NCI-H187 (cell line): ENCODE measurements at places on chromosomes 1 and 21.

- DNase-seq = no peak
These were observed 30.7 kb upstream of the IL20 start for GRCh38 chr1:206834711-206835110.

GRCh38 chr1:174777262-174777661 is 222.5 kb upstream of the CACYBP start:
- DNase-seq = no peak

DNA sequence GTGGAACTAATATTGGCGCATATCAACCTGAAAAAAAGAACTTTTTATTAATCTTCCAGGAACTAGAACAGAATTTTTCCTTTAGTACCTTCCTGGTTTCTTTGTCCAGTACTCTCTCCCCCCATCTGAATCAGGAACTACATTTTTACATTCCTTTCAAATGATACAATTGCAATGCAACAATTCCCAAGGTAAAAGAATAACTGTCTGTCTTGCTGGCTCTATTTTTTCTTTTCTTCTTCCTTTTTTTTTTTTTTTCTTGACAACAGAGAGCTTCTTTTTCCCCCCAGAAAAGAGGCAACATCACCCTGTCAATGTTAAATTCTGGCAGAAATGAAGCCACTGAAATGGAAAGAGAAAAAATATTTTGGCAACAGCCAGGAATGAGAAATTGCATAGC is 4.5 kb upstream of the CD101 start:
- DNase-seq = no peak

DNA sequence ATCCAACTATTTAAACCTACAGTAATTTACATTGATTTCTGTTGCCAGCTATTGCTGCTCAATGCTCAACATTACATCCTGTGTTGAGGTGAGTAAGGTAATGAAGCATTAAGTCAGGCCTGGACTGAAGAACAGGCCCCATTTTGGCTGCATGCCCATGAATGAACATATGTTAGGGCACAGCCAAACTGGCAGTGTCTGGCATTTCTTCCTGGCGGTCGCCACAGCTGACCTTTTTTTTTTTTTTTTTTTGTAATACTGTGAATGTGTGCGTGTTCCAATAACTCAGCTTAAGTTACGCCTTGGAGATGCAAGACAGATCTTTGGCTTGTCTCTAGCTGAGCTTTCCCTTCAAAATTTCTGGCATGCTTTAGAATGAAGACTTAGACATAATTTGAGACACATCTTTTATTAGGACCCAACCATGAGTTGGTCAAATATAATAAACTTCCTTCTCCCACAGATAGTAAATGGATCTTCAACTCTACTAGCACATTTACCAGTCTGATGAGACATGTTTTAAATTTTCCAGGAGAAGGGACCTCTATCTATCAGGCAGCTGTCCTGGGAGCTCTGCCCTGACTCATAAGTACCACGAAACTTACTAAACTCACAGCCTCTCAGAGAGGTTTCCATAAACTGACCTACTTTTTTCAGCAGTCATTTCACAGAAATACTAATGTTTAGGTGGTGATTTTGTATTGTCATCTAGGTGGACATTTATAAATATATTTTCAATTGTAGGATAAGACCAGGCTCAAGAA is 341.1 kb upstream of the RUNX1 start:
- no peak for DNase-seq

DNA sequence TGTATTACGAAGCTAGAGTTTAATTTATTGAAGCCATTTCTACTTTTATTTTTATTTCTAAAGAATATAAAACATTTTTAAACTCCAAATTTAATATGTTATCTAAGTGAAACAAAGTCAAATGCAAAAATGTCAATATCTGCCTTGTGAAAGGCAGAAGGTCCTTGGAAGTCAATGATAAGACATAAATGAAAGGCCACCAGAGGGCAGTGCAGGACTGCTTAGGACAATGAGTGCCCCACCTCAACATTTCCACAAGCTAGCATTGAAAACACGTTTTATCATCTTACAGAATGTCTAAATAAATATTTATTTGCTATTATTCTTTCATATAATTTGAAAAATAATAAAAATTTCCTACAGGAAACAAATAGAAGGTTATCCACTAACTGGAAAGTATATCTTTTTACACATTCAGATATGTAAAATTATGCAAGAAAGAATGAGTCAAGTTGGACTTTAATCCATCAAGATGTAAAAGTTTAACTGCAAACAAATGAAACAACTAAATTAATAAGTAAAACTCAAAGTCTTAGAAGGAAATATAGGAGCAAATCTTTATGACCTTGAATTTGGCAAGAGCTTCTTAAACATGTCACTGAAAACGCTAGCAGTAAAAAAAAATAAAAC is 140.1 kb upstream of the FMN2 start:
- peak; percentile 9 for DNase-seq

GRCh38 chr1:54136269-54136896 is 16.4 kb downstream of the CDCP2 start:
- DNase-seq = no peak

DNA sequence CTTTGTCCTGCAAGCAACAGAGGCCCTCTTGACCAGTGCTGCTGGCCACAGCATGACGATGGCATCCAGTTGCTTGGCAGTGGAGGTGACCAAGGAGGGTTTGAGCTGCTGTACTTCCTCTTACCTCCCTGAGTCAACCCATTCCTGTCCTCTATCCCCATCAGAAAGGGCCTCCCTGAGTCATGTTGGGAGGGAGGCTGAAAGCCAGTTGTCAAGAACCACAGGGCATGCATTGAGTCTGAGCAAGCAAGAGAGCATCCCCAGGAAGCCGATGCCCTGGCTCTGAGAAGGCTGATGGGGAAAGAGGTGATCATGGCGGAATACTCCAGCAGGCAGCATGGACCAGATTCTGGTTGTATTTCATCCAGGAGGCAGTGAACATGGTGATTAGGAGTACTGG is 69.6 kb downstream of the LACTBL1 start:
- DNase-seq = no peak

DNA sequence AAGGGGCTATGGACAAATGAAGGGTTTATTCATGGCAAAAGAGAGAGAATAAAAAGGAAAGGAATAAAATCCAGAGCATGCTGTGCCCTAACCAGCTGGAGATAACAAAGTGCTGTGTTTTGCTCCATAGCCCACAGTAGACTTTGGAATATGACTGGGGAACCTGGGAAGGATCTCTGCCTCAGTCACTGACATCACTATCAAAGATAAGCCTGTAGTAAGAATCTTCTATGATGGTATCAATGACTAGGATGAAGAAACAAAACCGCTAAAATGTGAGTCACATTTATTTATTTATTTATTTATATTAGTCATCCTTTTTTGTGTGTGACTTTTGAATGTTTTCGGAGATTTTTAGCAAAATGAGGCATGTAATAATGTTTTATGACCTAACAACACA is 56.3 kb downstream of the NVL start:
- DNase-seq = no peak

- no peak for DNase-seq
These were observed 1.5 kb downstream of the CSDE1 start for GRCh38 chr1:114756009-114756892.

DNA sequence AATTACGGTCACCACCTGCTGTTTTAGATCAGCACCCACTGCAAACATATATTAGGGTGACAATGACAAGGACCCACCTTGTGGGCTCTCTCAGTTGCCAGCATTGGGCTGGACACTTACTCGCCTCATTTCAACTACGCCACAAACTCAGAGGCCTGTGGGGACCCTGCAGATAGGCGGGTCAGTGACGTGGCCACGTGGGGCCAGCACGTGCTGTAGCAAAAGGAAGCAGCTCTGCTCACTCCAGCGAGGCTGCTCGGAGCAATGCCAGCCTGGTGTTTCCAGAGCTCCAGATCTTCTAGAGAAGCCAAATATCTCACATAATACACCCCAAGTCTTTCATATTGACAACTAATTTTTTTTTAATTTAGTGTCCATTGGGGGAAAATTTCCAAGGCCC is 76.7 kb upstream of the TMEM51 start:
- DNase-seq = no peak

DNA sequence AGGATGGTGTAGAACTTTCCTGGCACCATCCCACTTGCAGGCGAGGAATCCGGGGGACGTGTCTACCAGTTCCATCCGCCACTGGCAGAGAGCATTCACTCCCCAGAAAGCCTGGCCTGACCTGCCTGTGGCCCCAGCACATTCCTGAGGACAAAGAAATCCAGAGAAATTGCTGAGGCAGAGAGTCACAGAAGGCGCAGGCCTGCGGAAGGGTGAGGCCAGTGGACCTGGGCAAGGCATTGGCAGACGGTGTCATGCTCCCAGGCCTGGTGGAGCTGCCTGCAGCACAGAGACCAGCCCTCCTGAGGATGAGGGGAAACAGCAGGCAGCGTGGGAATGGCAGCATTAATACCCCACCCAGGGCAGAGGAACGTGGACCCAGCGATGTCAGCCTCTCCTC is 81.2 kb upstream of the F3 start:
- no peak for DNase-seq

- no peak for DNase-seq
These were observed 613.0 kb downstream of the NPHP4 start for GRCh38 chr1:5379176-5379759.

- no peak for DNase-seq
These were observed 131.9 kb downstream of the AK5 start for GRCh38 chr1:77413541-77414335.

- no peak for DNase-seq
These were observed 47.0 kb downstream of the RABGAP1L start for GRCh38 chr1:174206148-174206836.

DNA sequence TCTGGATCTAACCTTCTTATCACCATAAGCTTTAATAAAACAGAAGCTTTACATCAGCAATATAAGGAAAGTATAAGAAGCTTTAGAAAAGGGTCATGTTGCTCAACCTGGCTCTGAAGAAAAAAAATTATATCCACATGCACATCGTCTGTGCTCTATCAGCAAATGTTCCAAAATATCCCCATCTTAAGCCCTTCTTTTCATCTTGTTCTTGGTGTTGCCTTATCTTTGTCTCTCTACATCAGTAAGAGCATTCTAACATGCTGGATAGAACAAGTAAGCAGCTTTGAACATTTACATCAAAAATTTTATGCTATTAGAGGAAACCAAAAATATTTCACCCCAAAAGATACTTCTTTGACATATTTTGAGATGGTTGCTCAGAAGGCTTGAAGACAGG is 157.8 kb upstream of the SNX7 start:
- no peak for DNase-seq

DNA sequence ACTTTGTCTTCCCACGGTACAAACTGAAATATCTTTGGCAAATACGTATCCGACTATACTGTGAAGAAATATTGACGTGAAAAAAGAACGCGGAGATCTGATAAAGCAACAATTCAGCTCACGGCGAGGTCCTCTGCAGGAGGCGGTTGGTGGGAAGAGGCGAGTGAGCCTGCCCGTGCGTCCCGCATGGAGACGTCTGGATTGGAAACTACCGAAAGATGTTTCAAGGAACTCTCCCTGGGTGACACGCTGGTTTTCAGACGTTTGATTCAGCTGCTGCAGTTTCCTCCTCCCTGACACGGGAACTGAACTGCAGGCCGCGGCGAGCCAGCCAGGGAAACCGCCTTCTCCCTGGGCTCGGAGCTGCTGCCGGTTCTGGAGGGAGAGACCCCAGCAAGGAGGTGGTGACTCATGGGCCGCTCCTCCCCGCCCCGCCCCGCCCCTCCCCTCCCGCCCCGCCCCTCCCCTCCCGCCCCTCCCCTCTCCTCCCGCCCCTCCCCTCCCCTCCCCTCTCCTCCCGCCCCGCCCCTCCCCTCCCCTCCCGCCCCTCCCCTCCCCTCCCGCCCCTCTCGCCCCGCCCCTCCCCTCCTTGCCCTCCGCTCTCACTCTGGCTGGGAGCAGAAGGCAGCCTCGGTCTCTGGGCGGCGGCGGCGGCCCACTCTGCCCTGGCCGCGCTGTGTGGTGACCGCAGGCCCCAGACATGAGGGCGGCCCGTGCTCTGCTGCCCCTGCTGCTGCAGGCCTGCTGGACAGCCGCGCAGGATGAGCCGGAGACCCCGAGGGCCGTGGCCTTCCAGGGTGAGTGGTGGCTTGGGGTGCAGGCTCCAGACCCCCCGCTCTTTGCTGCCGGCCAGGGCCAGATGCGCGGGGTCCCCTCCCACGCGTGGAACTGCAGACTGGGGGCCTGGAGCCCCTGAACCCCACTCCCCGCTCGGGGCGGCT is at the start of gene COL6A1:
COL6A1 (plus strand) TSS at position 620 of the 941 bp plus-strand sequence; CDS start at position 701, 81 bp downstream.
- no peak for DNase-seq
